Omental fat pad (tissue), 4 donors: ENCODE measurements at places on chromosomes 4 and X. TPM values are rescaled to one million over a fixed set of nuclear protein-coding genes. Genes with fewer than 3 reads are reported as not detected.

Gene TMPRSS11D
- total RNA-seq: not detected

Gene GAGE1
- not detected for total RNA-seq

Gene WAS
- total RNA-seq: 9.0 TPM

Gene NUDT10
- 1.4 TPM for total RNA-seq

Gene TMSB15A
- not detected for total RNA-seq

Gene PNMA5
- total RNA-seq: not detected

Gene LNX1
- 7.2 TPM for total RNA-seq

Gene MTNR1A
- not detected for total RNA-seq

Gene MAGEB1
- not detected for total RNA-seq

Gene TBX22
- total RNA-seq: not detected

Gene OTC
- 1.0 TPM for total RNA-seq

Gene PHEX
- 0.06 TPM for total RNA-seq

Gene COX18
- 13.1 TPM for total RNA-seq

Gene UVSSA
- 14.8 TPM for total RNA-seq
